Fibroblast of lung (primary cell): ENCODE measurements at places on chromosomes 2 and 18.

DNA sequence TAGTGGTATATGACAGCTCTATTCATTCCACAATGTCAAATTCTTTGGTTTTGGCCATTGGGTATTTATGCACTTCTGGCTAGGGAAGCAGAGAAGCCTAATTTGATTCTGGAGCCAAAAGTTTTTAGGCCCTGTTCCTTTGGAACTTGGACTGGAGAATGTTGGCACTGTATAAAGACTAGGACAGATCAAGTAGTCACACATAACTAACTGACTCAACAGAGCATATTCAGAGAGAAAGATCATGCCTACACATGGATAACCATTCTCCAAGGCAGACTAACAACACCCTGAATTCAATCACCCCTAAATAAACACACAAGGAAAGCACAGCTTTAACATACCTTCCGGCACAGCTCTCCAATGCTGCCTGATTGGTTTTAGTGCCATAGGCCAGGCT is 62.9 kb downstream of the ARHGAP15 start:
- DNase-seq = no peak

DNA sequence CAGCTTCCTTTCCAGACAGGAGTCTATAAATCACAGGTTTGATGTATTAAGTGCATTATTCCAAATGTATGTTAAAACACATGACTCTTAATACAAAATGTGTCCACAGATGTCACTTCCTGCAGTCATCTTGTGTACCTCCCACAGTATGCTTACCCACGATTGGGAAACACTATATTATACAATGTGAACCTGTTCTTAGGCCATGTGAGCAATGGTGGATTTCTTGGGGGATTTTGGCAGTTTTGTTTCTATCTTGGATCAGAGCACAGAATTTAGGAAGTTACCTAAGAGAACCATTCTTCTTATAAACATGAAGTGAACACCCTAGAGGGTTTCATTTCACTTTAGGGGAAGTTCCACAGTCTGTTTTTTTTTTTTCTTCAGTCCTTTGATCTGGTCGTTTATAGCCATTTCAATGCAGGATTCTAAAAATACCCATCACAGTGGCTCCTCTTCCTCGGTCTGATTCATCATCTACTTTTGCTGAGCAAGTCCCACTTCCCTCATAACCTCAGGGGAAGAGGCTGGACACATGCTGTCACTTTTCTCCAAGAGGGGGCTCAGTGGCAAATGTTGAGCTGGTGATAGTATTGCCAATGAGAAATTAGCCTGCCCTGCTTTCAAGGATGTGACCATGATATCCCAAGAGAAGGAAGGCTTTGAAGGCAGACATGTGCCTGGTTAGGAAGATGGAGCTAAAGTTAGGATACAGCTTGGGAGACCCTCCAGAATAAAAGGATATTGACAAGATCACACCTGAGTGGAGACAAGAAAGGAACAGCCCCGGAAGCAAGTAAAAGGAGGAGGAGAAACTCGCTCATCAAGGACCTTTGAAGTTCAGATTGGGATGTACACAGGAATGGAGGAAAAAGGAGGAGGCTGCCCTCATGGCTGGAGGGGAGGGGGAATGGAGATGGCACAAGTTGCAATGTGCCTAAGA is 22.6 kb downstream of the PLEK start:
- no peak for DNase-seq

GRCh38 chr2:47360927-47361326 is 42.0 kb upstream of the MSH2 start:
- peak; percentile 33 for DNase-seq

GRCh38 chr2:50196775-50197480 is 835.0 kb downstream of the NRXN1 start:
- no peak for DNase-seq

- no peak for DNase-seq
Measured at GRCh38 chr2:112821682-112822081, 14.9 kb downstream of the IL1B start.

DNA sequence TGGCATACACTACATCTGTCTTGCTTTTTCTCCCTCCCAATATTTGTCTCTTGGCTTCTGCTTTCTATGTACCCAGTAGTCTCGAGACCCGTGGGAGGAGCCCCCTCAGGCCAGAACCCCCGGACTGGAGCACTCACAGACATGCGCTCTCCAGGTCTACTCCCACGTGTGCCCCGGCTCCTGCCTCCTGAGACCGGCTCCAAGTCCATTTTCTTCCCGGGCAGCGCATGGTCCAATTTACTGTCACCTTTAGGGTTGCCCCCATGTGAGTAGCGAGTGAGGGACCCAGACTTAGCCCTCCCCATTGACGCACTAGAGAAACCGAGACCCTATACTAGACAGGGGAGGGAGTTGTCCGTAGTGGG is 11.8 kb upstream of the TEX51 start:
- DNase-seq = no peak

- DNase-seq = no peak
Measured at GRCh38 chr2:169672406-169672805, 21.8 kb downstream of the CFAP210 start.

DNA sequence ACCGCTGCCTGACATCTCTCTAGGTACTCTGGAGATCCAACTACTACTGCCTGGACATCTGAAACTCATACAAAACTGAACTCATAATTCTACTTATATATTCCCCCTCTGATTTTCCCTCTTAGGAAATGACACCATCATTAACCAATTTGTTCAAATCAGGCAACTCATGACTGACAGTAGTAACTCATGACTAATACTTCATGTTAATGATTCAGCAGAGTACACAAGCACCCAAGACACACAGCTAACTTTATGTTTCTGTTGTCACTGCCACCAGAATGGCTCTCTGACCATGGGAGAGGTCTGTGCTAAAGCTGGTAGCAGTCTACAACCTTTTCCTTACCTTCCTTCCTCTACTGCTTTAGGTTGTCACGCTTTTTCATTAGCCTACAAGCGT is 91.1 kb downstream of the ITSN2 start:
- DNase-seq = no peak

GRCh38 chr18:4637876-4638275 is 182.8 kb upstream of the DLGAP1 start:
- no peak for DNase-seq

GRCh38 chr2:124961132-124961531 is 936.0 kb downstream of the CNTNAP5 start:
- DNase-seq = no peak

DNA sequence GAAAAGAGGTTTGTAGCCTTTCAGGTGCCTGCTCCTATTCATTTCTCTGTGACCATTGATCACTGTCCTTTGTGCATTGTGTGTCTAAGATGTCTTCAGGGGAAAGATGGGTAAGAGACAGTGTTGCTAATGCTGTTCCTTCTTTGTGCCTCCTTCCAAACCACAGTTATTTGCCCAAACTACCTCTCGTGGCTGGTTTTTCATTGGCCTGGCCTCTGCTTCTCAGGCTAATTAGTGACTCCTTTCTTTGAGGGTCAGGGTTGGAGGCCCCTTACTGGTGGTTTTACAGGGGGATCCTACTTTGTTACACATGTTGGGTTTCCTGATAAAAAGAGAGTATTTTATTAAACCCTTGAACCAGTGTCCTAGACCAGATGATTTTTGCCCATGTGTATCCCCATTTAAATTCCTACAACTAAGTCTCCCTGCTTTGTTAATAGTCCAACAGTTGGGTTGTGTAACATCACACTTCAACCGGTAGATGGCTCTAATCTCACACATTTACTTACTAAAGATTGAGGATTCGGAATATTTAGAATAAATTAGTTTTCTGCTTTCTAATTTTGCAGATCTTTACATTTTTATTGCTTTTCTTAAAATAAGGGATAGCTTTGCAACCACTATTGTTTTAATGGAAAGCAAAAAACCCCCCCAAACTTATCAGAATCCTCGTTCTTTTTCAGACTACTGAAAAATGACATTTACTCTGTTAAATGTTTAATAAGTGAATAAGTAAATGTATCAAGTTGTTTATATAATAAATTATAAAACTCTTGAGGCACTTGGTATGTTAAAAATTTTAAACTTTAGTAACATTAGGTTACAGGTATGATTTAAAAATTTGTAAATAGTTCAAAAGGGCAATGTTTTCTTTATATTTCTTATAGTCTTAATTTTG is 2.4 kb downstream of the MARS2 start:
- peak; percentile 53 for DNase-seq

GRCh38 chr2:236101311-236101950 is 66.8 kb downstream of the GBX2 start:
- DNase-seq = no peak

DNA sequence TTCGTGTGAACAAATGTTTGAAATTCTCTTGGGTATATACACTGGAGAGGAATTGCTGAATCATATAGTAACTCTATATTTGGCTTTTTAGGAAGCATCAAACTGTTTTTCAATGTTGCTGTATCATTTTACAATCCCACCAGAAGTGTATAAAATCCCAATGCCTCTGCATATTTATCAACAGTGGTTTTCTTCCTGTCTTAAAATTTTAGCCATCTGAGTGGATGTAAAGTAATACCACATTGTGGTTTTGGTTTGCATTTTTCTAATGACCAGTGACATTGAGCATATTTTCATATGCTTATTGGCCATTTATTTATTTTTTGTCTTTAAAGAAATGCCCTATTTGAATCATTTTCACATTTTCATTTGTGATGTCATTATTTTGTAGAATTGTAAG is 22.8 kb upstream of the LRP1B start:
- peak; percentile 47 for DNase-seq

- peak; percentile 45 for DNase-seq
Measured at GRCh38 chr2:170235860-170236679, 58.1 kb downstream of the MYO3B start.

GRCh38 chr18:76174451-76174850 is 320.6 kb downstream of the ZNF516 start:
- no peak for DNase-seq

DNA sequence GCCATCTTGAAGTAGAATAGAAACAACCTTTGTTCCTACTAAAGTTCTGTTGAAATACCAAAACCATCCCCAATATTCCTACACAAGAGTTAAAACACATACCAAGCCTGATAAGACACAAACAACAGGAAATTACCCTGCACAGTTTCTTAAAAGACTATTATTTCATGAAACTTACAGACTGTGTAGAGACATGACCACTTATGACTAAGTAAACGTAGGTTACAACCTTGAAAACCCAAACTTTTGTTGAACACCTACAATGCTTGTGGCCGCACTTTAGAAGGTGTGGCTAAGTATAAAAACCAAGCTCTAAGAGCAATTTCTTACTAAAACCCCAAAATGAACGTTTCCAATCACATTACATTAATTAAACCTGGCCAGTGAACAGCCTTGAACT is 2.0 kb downstream of the SMAD2 start:
- peak; percentile 51 for DNase-seq
